ENCODE measurements at places on chromosomes 12 and 14.

GRCh38 chr12:98439471-98439951, 75.9 kb upstream of the TMPO start:
- peak; percentile 17 for DNase-seq

- peak; percentile 52 for DNase-seq
Observed at GRCh38 chr12:123983822-123984485, 10.9 kb downstream of the ZNF664 start.

DNA sequence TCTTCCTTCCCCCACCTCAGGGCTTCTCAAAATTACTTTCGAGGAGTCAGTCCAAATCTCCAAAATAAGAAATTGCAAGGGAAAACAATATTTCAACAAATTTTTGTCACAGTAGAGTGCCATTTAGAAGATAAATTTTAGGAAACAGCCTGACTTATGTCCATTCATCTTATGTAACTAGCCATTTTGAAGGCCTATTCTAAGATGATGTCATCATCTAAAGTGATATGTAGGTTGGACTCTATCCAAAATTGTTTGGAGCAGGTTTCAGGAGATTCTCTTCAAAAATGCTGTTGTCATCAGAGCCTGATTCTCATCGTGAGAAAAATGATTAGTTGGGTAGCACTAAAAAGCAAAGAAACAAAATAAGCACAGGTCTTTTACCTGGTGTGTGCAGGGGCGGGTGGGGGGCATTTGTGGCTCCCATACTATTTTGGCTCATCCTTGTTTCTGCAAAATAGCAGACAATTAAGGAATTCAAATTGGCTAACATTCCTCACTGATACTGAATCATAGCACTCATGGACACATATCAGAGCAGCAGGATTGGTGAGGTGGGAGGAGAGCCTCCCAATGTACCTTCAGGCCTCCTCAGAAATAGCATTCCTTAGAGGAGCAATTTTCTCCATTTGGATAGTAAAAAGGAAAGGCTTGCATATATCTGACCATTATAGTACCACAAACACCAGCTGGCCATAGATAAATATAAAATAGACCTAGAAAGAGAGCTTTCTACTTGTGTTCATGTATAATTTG, 360.9 kb upstream of the NAV3 start:
- no peak for DNase-seq

DNA sequence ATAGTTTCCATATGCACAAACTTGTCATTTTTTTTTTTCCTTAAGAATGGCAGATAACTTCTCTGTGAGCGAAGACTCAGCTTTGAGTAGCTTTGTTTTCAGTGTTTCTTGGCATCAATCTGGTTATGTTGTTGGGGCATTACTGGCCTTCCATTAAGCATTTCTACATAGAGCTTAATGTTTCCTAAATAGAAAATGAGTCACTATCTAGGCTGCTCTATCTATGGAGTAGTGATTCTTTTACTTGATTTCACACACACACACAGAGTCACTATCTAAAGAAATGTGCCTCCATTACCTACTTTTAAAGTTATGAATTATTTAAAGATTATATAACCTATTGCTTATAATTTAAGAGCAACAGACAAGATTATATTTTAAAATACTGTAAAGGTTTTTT, 53.9 kb downstream of the TMEM260 start:
- no peak for DNase-seq

GRCh38 chr12:78671295-78671694, 193.3 kb upstream of the SYT1 start:
- DNase-seq = no peak

GRCh38 chr14:90617961-90618360, 198.3 kb downstream of the TTC7B start:
- DNase-seq = no peak

DNA sequence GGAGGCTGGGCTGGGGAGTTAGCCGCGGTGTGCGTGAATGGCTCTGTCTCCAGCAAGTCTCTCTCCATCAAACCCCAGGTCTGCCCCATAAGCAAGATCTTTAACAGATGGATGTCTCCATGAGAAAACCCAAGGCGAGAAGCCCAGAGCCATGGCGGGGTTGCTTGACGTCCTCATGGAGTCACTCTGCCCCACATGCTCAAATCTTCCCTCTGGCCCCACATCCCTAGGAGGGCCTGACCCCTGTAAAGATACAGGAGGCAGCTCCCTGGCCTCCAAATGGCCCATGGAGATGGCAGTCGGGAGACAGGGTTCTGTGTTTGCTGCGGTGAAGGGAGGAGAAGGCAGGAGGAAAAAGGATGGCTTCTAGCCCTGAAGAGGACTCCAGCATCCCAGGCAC, 49.3 kb downstream of the C14orf132 start:
- no peak for DNase-seq

DNA sequence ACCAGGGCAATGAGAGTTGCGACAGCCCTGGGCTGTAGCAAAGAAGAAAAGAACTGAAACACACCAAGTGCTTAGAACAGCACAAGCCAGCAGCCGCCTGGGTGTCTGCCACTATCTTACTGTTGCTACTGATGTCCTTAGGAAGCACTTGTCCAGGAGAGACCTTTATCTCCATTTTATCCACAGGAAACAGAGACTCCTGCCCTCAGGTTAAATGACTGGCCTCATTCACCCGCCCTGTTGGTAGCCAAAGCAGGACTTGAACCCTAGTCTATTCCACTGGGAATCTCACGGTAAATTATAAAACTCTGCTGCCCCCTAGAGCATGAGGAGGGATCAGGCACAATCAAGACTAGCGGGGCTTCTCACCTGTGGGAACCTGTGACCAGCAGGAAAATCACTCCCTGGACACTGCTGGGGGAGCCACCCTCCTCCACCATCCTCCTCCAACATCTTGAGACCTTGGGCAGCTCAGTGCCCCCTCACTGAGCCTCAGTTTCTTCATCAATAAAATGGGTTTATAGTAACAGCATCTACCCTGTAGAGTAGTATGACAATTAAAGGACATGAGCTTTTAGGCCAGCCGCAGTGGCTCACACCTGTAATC, 20.5 kb upstream of the TESC start:
- DNase-seq = peak; percentile 75

- no peak for DNase-seq
Observed at GRCh38 chr12:91991399-91992187, 154.1 kb downstream of the BTG1 start.

- DNase-seq = no peak
Observed at GRCh38 chr12:129570796-129571400, 332.9 kb downstream of the TMEM132D start.

- peak; percentile 94 for DNase-seq
Observed at GRCh38 chr14:56491299-56492285, 88.0 kb upstream of the TMEM260 start.

DNA sequence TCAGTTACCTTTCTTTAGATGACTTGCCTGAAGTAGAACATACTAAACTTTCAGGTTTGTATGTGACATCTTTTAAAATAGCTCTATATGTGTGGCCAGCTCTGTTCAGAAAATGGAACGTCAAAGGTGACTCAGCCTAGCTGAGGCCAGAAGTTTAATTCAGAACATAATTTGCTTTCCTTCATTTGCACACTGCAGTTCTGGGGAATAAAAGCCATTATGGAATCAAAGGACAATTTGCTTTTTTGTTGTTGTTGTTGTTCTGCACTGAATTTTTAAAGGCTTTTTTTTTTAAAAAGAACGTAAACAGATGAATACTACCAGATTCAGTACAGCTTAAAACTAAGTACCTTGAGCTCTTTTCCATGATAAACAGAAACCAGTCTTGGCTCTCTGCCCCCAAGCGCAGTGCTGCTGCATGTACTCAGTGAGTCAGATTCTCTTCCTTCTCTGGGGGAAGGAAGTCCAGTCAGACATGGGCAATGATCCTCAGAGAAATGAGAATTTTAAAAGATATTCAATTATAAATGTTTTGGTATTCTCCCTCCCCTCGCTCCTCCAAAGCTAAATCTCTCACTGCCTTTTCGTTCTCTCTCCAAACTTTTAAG, 644.2 kb downstream of the NOVA1 start:
- no peak for DNase-seq

DNA sequence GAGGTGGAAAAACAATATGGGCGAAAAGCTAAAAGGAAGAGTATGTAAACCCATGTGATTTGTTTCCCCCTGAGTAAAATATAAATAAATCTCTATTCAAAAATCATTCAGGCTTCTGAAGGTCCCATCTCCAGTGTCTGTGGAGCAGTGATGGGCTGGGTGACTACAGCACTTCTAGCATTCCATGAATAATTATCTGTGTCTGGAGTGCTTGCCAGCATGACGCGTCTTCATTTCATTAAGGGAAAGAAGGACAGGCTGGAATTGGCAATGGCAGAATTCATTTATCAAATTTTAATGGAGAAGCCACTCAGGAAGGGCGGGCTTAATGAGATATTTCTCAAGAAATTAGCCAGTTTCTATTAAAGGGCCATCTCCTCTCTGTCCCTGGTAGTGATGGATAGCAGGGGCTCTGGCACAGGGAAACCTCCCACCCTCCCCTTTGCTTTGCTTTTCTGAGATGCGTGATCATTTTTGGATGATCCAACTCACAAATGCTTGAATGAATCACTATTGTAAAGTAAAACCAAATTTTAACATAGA, 916.3 kb upstream of the SEL1L start:
- DNase-seq = no peak

- no peak for DNase-seq
Observed at GRCh38 chr12:119911182-119911581, 34.1 kb upstream of the CIT start.

Data from ELF-1 (cell line).